ENCODE measurements at places on chromosomes 16 and 17. TPM values are rescaled to one million over a fixed set of nuclear protein-coding genes. Genes with fewer than 3 reads are reported as not detected.

Gene KRT25
- total RNA-seq: 0.19 TPM

Gene MTHFSD
- total RNA-seq: 11.0 TPM

Gene APOBR
- 1.3 TPM for total RNA-seq

Gene SLFN11
- total RNA-seq: 34.7 TPM

Gene NAGS
- 1.3 TPM for total RNA-seq
